ENCODE measurements at places on chromosomes 7 and 10.

DNA sequence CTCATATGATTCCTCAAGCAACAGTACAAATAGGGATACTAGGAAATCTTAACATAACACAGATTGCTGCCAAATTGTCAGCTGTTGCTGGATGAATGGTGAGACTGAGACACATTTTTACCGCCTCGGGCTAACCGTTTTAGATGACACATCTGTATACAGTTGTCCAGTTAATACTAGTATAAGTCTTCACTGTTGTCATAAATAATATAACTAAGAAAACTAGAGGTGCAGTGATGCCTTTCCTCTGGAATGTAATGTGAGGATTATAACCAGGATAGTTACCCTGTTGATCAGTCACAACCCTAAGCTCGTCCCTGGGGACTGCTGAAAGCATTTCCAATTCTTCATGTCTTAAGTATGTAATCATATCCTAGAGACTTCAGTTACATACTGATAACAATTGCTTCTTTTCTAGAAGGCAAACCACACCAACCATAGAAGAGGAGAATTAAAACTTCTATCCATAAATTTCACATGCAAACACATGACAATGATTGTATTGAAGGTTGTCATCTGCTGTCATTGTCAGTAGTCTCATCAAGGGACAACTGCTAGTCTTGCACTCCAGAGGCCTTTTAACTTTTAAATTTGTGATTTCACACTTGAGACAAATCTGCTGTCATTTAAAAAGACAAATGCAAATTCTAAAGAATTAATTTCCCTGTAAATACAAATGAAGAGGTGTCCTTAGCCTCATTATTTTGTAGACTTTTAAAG, 100.4 kb upstream of the SEMA3D start:
- DNase-seq, result no peak

- no peak for DNase-seq
These were observed 2.7 kb downstream of the CALHM2 start for GRCh38 chr10:103449208-103450144.

DNA sequence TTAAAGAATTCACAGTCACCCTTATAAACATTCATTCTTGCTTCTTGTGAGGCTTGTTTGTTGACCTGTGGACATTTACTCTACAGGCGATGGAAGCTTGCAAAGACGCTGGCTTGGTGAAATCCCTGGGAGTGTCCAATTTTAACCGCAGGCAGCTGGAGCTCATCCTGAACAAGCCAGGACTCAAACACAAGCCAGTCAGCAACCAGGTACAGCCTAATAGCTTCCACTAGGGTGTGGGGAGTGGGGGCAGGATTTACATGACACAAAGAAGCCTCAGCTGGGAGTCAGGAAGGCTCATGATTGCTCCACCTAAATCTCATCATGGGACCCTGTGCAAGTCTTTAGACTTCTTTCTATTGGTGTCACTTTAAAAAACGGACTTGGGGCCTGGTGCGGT, 29.0 kb downstream of the AKR1D1 start:
- no peak for DNase-seq

GRCh38 chr7:44114586-44115310, 8.6 kb downstream of the POLD2 start:
- DNase-seq, result no peak

GRCh38 chr7:7554021-7554432, 12.7 kb upstream of the MIOS start:
- DNase-seq, result no peak

GRCh38 chr10:124530215-124530665, 68.6 kb downstream of the LHPP start:
- peak; percentile 85 for DNase-seq

GRCh38 chr10:11546581-11546980, 64.9 kb downstream of the USP6NL start:
- no peak for DNase-seq

- DNase-seq, result no peak
These were observed 132.9 kb downstream of the ADRA2A start for GRCh38 chr10:111209692-111210091.

DNA sequence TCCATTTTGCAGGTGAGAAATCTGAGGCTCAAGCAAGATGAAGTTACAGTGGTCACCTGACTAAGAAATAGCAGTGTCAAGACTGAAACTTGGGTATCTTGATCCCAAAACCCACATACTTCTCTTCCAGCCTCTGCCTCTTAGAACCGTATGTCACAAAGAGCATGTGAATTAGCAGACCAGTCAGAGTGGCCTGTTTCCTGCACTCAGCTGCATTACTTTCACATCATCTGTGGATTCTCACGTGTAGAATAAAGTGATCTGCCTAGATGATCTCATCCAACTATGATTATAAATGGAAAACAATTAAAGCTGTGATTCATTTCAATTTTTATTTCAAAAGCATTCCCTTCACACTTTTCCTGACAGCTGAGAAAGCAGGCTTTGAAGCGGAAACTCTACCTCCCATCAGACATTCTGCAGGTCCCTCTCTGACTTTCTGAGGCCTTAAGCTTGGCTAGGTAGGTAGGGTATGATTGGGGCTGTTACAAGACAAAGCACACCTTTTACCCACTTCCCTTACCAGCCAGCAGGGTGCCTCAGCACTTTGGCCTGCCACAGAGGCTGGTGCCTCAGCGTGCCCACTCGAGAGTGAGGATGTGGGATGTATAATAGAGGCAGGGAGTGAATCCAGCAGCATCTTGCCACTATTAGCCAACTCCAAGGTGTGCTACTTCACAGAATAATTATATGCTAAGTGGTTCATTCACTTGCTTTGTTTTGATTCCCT, 70.2 kb upstream of the PDE1C start:
- no peak for DNase-seq

- no peak for DNase-seq
These were observed 45.0 kb downstream of the ZCCHC24 start for GRCh38 chr10:79400146-79401004.

- DNase-seq, result no peak
These were observed 51.7 kb downstream of the ADRA2A start for GRCh38 chr10:111128331-111129180.

GRCh38 chr10:69172241-69172982, 7.6 kb upstream of the SUPV3L1 start:
- DNase-seq, result no peak

GRCh38 chr10:102641402-102641801, 2.9 kb upstream of the TRIM8 start:
- no peak for DNase-seq

GRCh38 chr7:28163949-28164348, 16.6 kb downstream of the JAZF1 start:
- DNase-seq, result no peak

- DNase-seq, result no peak
These were observed 15.1 kb downstream of the PPP1R9A start for GRCh38 chr7:94922457-94922856.

DNA sequence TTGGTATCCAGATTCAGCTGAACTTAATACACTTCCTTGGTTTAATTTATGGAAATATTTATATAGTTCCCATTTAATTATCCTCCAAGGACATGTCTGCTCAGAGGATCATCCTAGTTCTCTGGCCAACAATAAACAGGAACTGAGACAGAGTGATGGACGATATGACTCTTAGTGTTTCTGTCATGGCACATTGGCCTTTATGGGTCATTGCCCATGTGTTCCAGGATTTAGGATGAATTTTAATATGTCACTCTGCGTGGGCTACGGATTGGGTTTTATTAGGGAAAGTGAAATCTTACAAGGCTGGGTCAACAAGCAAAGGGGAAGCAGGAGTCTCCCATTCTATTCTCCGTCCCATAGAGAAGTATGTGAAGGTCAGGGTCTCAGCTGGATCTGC, 18.8 kb upstream of the TNPO3 start:
- no peak for DNase-seq

- no peak for DNase-seq
These were observed 458.5 kb downstream of the GPAM start for GRCh38 chr10:111725050-111725449.

- DNase-seq, result no peak
These were observed 879 bp upstream of the VPS41 start for GRCh38 chr7:38909870-38910269.

- no peak for DNase-seq
These were observed 39.1 kb upstream of the HERPUD2 start for GRCh38 chr7:35734001-35734483.

GRCh38 chr10:113867904-113868303, 13.4 kb downstream of the NHLRC2 start:
- DNase-seq, result no peak

- DNase-seq, result no peak
These were observed 230.9 kb downstream of the CAMK1D start for GRCh38 chr10:12579954-12580858.

- DNase-seq, result no peak
These were observed 65.3 kb downstream of the CUZD1 start for GRCh38 chr10:122780391-122780790.

DNA sequence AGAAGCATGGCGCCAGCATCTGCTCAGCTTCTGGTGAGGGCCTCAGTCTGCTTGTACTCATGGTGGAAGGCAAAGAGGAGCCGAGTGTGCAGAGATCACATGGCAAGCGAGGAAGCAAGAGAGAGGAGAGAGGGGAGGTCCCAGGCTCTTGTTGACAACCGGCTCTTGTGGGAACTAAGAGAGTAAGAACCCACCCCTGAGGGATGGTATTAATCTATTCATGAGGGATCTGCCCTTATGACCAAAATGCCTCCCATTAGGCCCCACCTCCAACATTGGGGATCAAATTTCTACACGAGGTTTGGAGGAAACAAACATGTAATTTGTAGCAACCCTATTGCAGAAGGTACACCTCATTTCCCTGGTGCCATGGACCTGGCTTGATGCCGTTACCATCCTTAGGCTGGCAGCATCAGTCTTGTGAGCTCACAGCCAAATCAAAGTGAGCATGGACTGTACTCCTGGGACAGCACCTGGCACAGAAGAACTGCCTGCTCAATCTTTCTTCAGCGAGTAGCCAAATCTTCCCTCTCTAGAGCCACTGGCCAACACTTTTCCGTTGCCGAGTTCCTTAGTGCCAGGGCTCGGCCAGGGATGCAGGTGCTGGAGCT, 6.5 kb downstream of the BTBD16 start:
- no peak for DNase-seq

GRCh38 chr7:116543664-116544063, 18.8 kb downstream of the CAV1 start:
- DNase-seq, result no peak

GRCh38 chr7:81676105-81676811, 93.6 kb downstream of the HGF start:
- DNase-seq, result no peak

GRCh38 chr7:28498636-28499035, 86.3 kb downstream of the CREB5 start:
- no peak for DNase-seq

DNA sequence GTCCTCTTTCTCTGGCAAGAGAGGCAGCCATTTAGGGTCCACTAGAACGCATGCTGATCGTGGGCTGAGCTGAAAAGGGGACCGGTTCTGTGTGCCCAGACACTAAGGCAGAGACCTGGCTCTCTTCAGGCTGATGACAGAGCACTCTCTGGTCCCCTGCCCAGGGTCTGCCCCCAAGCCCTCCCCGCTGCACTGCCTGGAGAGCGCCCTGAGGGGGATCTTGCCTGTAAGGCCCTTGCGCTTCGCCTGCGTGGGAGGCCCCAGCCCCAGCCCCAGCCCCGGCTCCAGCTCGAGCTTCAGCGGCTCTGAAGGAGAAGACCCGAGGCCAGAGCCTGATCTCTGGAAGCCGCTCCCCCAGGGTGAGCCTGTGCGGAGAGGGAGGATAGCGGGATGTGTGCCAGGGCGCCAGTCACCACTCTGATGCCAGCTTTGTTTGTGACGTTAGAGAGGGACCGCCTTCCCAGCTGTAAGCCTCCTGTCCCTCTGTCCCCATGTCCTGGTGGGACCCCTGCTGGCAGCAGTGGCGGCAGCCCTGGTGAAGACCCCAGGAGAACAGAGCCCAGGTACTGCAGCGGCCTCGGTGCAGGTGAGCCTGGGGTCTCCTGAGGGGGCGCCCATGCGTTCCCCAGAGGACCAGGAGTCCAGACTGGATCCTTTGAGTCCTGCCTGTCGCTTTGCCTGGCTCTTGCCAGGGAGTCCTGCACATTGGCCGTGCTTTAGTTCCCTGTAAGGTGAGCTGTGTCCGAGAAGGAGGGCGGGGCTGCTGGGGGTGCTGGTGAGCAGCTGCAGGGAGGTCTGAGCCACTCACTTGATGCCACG, 43.2 kb downstream of the ZNF467 start:
- DNase-seq, result no peak
